Activated T-helper 1 cell treated with anti-CD3 and anti-CD28 coated beads, Interleukin-12 subunit alpha, Interleukin-12 subunit beta, Interleukin-2, Interleukin-4 antibody, amounts not matched to agents 30 ng/mL and 10 ng/mL and 1 ng/mL, durations not matched to agents 14 hours and 24 hours and 36 hours (primary cell): ENCODE measurements at places on chromosomes 12 and 14. TPM values are rescaled to one million over a fixed set of nuclear protein-coding genes. Genes with fewer than 3 reads are reported as not detected.
A peak's percentile ranks its signal among the peaks of the same experiment; 100 is the strongest.

GRCh38 chr12:40980427-40980961 is 207.6 kb upstream of the PDZRN4 start:
- no peaks in the 10 kb centered on the region for H3K36me3 ChIP-seq
- H3K4me1 ChIP-seq: no peaks in the 10 kb centered on the region
- no peak overlapping the region for H3K27ac ChIP-seq
- no peaks in the 10 kb centered on the region for H3K27me3 ChIP-seq
- H3K4me3 ChIP-seq: no peak overlapping the region

The SCN8A gene
- total RNA-seq: 0.15 and 0.26 TPM in 2 replicates

- no peak overlapping the region for H3K27ac ChIP-seq
- no peaks in the 10 kb centered on the region for H3K4me1 ChIP-seq
- no peak for DNase-seq
- H3K36me3 ChIP-seq: no peaks in the 10 kb centered on the region
Observed at GRCh38 chr14:76235628-76236027, 83.9 kb downstream of the GPATCH2L start.

GRCh38 chr14:21840765-21841164 is 167.1 kb upstream of the OR4E1 start:
- DNase-seq: no peak
- peaks cover under 1% of the 10 kb centered on the region for H3K4me1 ChIP-seq
- H3K27me3 ChIP-seq: peaks cover 28% of the 10 kb centered on the region

The IRAK3 gene
- total RNA-seq: 3.2 TPM in 2 replicates

DNA sequence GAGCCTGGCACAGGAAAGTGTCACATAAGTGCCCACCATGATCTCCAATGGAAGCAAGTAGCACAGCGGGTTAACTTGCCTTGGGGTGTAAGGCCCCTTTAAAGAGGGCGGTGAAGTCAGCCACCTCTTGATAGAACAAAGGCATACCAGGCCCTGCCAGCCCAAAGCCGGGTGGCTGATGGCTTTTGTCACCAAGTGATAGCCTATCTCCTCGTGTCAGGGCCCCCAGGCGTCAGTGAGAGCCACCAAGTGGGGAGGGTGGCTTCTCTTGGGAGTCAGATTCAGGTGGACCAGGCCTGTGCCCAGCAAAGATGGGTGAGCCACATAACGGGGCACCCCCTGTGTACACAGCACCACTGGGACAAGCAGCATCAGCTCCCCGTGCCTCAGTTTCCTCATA is 8.3 kb upstream of the MYL2 start:
- no peak overlapping the region for H3K27ac ChIP-seq
- H3K4me1 ChIP-seq: no peaks in the 10 kb centered on the region
- H3K27me3 ChIP-seq: no peaks in the 10 kb centered on the region
- H3K4me3 ChIP-seq: no peak overlapping the region
- H3K36me3 ChIP-seq: no peaks in the 10 kb centered on the region

GRCh38 chr12:56298828-56299227 is 1.3 kb downstream of the CS start:
- peaks cover 23% of the 10 kb centered on the region for H3K36me3 ChIP-seq
- H3K27me3 ChIP-seq: no peaks in the 10 kb centered on the region
- DNase-seq: no peak
- H3K27ac ChIP-seq: peak overlapping the region; percentile 90
- H3K4me3 ChIP-seq: peak overlapping the region; percentile 98
- H3K4me1 ChIP-seq: peaks cover 54% of the 10 kb centered on the region

GRCh38 chr12:74401966-74402365 is 135.7 kb upstream of the ATXN7L3B start:
- H3K27me3 ChIP-seq: no peaks in the 10 kb centered on the region
- no peak overlapping the region for H3K27ac ChIP-seq
- DNase-seq: no peak

The ESYT1 gene
- total RNA-seq: 159 and 161 TPM in 2 replicates

The TAS2R19 gene
- total RNA-seq: 3.6 and 4.3 TPM in 2 replicates

DNA sequence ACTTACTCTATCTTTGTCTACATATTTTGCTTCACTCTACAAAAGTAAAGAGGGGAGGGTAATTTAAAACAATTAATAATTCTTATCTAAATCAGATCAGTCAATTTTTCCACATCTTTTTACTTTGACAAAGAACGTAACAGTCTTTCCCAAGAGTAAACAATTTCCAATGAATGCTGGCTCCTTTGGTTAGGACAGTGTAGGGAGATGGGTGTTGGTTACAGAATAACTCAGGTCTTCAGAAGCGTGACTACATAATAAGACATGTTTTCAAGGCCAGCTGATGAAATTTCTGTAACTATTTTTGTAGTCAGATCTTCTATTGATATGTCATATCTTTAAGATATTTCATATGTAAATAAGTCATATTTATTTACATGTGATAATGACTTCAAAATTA is 183.0 kb upstream of the CAND1 start:
- H3K27ac ChIP-seq: no peak overlapping the region
- no peak for DNase-seq
- no peak overlapping the region for H3K4me3 ChIP-seq
- peaks cover 17% of the 10 kb centered on the region for H3K27me3 ChIP-seq
- no peaks in the 10 kb centered on the region for H3K36me3 ChIP-seq

The KRT77 gene
- not detected in 2 replicates for total RNA-seq

The PSMD9 gene
- 63.9 and 67.5 TPM in 2 replicates for total RNA-seq

GRCh38 chr12:31031951-31032335 is 41.7 kb upstream of the DDX11 start:
- H3K27me3 ChIP-seq: peaks cover 6% of the 10 kb centered on the region
- DNase-seq: no peak
- no peak overlapping the region for H3K4me3 ChIP-seq
- no peaks in the 10 kb centered on the region for H3K4me1 ChIP-seq
- H3K36me3 ChIP-seq: no peaks in the 10 kb centered on the region

DNA sequence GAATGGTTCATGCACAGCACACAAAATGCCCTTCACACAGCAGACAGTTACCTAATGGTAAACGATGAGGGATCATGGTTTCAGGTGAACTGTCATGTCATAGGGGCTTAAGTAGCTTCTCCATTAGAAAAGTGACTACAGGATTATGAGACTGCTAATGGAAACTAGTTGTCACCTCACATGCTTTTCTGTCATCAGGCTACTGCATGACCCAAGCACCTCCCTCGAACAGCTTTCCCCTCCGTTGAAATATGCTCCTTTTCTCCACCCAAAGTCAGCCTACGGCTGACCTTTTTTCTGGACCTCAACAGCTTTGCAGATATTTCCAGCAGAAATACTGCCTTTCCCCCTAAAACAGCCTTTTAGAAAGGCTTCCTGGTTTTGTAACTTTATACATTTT is 467.3 kb downstream of the EGLN3 start:
- H3K27ac ChIP-seq: no peak overlapping the region
- peaks cover 4% of the 10 kb centered on the region for H3K27me3 ChIP-seq
- no peak overlapping the region for H3K4me3 ChIP-seq

- no peaks in the 10 kb centered on the region for H3K4me1 ChIP-seq
- H3K36me3 ChIP-seq: peaks cover 25% of the 10 kb centered on the region
- no peak overlapping the region for H3K27ac ChIP-seq
- no peak for DNase-seq
- H3K27me3 ChIP-seq: no peaks in the 10 kb centered on the region
Observed at GRCh38 chr12:54926246-54926645, 58.3 kb downstream of the TESPA1 start.

GRCh38 chr14:105205673-105206208 is 24.6 kb upstream of the NUDT14 start:
- H3K27me3 ChIP-seq: no peaks in the 10 kb centered on the region
- no peaks in the 10 kb centered on the region for H3K36me3 ChIP-seq
- no peak for DNase-seq
- H3K27ac ChIP-seq: no peak overlapping the region

GRCh38 chr14:51774209-51774608 is 86.2 kb upstream of the GNG2 start:
- H3K27ac ChIP-seq: no peak overlapping the region
- peaks cover 8% of the 10 kb centered on the region for H3K27me3 ChIP-seq
- no peaks in the 10 kb centered on the region for H3K36me3 ChIP-seq
- DNase-seq: no peak

DNA sequence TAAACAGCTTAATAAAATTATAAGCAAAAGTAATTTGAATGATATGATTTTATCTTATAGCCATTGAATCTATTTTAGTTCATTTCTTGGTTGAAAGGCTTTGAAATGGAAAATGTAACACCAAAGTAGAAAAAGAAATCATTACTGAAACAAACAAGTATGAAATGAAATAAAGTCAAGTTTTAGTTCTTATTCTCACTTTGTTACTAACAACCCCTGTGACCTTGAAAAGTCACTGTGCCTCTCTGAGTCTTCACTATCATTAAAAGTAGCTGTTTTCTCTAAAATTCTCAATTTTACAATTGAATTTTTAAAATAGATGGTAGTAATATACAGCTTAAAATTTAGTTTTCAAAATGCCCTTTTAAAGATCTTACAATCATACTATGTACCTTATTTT is 32.4 kb upstream of the SLC17A8 start:
- peaks cover 19% of the 10 kb centered on the region for H3K36me3 ChIP-seq
- no peak for DNase-seq
- no peak overlapping the region for H3K4me3 ChIP-seq
- no peaks in the 10 kb centered on the region for H3K27me3 ChIP-seq
- peaks cover 4% of the 10 kb centered on the region for H3K4me1 ChIP-seq
- no peak overlapping the region for H3K27ac ChIP-seq

GRCh38 chr12:42472376-42472775 is 117.2 kb downstream of the PRICKLE1 start:
- no peak for DNase-seq
- no peak overlapping the region for H3K4me3 ChIP-seq
- no peaks in the 10 kb centered on the region for H3K36me3 ChIP-seq
- peaks cover 17% of the 10 kb centered on the region for H3K4me1 ChIP-seq

- H3K4me1 ChIP-seq: no peaks in the 10 kb centered on the region
- no peak overlapping the region for H3K27ac ChIP-seq
- no peaks in the 10 kb centered on the region for H3K36me3 ChIP-seq
Observed at GRCh38 chr14:69344171-69344570, 53.9 kb downstream of the ERH start.

- no peak overlapping the region for H3K27ac ChIP-seq
- no peaks in the 10 kb centered on the region for H3K36me3 ChIP-seq
- H3K4me1 ChIP-seq: no peaks in the 10 kb centered on the region
- no peak overlapping the region for H3K4me3 ChIP-seq
- H3K27me3 ChIP-seq: peaks cover 1% of the 10 kb centered on the region
Observed at GRCh38 chr12:99920353-99920960, 64.3 kb downstream of the ANKS1B start.

DNA sequence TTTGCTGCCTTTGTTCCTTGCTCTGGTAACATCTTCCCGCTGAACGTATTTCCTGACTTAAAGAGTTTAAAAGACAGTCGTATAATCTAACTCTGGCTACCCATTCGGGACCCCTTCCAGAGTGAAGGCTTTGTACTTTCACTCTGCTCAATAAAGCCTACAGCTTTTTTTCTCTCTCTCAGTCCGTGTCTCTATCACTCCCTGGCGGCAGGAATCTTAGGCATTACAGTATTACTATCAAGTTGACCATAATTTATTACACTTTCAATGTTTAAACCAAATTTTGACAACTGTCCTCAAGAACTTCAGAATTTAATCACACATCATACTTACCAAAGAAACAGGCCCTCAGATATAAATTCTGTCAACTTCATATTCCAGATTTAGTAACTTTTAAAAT is 967.9 kb downstream of the FSCB start:
- H3K27ac ChIP-seq: no peak overlapping the region
- no peaks in the 10 kb centered on the region for H3K36me3 ChIP-seq
- no peaks in the 10 kb centered on the region for H3K4me1 ChIP-seq
- H3K4me3 ChIP-seq: no peak overlapping the region
- DNase-seq: no peak
- no peaks in the 10 kb centered on the region for H3K27me3 ChIP-seq

- H3K4me3 ChIP-seq: peak overlapping the region; percentile 45
- H3K27ac ChIP-seq: no peak overlapping the region
- DNase-seq: no peak
- peaks cover 21% of the 10 kb centered on the region for H3K36me3 ChIP-seq
- H3K4me1 ChIP-seq: peaks cover 29% of the 10 kb centered on the region
Observed at GRCh38 chr12:53044896-53045695, 4.8 kb upstream of the TNS2 start.
